ENCODE measurements at places on chromosomes 1 and 21. TPM values are rescaled to one million over a fixed set of nuclear protein-coding genes. Genes with fewer than 3 reads are reported as not detected.
A peak's percentile ranks its signal among the peaks of the same experiment; 100 is the strongest.

DNA sequence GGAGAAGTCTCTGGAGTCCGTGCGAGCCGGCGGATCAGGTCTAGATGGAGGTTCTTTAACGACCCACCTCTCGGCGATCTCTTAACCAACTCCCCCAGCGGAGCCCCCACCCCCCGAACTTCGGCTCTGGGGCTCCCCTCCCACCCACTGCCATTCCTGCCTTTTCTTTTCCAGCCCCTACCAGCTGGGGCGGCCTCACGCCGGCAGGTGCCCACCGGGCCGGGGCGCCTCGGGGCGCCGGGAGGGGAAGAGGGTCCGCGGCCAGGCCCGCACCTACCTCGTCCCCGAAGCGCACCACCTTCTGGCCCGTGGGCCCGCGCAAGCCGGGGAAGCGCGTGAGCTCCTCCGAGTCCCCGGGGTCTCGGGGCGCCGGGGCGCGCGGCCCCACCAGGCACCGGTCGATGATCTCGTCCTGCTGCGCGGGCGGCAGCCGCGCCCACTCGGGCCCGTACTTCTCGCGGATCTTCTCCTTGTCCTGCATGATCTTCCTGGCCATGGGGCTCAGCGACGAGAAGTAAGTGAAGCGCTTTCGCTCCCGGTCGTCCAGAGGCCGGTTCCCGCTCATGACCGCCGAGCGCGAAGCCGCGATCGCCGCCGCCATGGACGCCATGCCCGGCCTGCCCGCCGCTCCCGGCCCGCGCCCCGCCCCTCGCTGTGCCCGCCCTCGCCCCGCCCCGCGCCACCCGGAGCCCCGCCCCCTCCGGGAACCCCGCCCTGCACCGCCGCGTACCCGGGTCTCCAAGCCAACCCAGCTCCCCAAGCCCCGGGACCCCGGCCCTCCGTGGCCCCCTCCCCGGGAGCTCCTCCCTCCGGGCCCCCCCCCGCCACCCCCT, at the start of gene C1orf198:
Gene C1orf198 (minus strand): TSS at position 619 of the 833 bp plus-strand sequence. CDS start 9 bp downstream, at position 610.
- DNase-seq: no peak

Gene FMOD
- not detected for total RNA-seq

DNA sequence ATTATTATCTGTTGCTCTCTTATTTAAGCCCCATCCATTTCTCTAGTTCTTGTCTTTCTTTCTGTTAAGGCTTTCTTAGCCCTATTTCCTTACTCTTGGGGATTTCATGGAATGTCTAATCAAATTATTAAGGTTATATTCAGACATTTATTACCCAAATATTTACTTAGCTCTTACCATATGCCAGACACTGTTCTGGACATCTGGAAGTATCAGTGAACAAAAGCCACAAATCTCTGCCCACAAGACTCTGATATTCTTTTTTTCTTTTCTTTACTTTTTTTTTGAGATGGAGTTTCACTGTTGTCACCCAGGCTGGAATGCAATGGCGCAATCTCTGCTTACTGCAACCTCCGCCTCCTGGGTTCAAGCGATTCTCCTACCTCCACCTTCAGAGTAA, 74.3 kb upstream of the NBL1 start:
- DNase-seq: no peak

GRCh38 chr1:72034827-72035226, 247.5 kb downstream of the NEGR1 start:
- DNase-seq: no peak

- no peak for DNase-seq
These were observed 51.9 kb downstream of the AGPAT3 start for GRCh38 chr21:43916691-43917514.

DNA sequence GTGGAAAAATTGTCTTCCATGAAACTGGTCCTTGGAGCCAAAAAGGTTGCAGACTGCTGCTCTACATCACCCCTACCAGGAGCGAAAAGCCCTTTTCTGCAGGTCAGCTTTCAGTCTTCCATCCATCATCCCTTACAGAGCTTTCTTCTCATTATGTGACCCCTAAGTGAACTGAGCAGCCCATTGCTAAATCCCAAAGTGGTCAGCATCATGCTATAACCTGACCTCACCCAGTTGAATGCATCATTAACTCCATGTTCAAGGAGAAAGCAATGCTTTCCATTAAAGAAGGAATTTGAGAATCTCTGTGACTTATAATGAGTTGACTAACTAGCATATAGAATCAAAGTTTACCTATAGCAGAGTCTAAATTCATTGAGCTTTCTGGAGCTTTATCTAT, 10.4 kb upstream of the IL24 start:
- DNase-seq: peak; percentile 63

DNA sequence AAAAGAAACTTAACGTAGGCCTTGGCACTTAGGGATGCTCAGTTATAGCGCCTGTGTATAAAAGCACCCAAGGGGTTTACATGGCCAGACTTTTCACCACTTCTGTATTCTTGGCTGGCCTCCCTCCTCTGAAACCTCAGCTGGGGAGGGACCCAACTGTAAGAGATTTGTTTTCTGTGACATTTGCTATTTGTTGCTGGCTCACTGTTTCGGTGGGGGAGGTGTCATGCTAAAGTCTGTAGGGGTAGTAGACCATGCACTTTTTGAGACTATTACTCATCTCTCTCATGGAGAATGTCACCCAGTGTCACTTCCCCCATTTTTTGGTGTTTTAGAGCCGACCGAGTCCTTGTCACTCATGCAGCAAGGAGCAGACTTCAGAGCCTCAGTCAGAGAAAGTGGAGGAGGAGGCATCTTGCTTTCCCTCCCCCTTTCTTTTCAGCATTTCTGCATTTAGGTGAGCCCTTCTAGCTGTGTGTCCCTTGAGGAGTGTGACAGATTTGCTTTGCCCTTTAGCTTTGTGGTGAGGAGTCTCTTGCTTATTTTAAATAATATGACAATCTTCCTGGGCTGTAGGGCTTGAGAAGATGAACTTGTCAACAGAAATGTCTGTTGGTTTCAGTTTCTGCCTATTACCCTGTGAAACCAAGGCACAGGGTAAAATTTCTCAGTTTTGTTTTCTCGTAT, 160.1 kb downstream of the FASLG start:
- DNase-seq: no peak

DNA sequence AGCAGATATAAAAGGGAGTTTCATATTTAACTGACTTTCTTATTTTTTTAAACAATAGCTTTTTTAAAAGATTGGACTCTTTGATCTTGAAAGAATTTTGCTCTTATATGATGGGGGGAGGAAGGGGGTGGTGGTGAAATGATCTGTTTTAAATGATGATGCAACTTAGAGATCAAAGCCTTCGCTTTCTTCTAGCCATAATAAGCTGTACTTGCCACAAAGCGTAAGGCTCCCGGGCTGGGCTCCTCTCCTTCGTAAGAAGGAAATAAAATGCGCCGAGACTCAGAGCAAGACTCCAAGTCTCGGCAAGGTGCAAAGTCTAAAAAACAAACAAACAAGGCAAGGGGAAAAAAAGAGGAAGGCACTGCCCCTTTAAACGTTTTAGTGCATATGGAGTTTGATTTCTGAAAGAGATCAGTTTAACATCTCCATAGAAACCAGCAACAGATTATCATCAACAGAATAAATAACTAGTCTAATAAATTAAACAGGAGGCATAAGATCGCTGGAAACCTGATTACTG, 3.3 kb downstream of the CASZ1 start:
- peak; percentile 23 for DNase-seq

DNA sequence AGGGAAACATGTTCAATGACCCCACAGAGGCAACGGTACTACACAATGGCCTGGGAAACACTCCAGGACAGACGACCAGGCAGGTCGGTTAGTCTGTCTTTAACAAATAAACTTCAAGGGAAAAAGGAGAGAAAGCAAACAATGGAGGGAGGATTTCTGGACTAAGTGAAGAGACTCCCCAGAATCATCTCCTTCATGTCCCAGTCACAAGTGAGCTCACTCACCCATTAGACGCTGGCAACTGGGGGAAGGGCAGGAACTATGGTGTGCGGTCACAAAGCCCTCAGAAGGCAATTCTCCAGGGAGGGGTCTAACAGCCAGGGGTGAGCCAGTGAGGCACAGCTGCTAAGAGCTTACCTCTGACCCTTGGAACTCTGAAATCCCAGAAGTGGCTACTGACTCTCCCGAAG, 55.7 kb upstream of the NADK start:
- peak; percentile 84 for DNase-seq

GRCh38 chr1:7667625-7668218, 103.4 kb upstream of the VAMP3 start:
- peak; percentile 50 for DNase-seq

Gene S100A2
- total RNA-seq: 392 TPM

DNA sequence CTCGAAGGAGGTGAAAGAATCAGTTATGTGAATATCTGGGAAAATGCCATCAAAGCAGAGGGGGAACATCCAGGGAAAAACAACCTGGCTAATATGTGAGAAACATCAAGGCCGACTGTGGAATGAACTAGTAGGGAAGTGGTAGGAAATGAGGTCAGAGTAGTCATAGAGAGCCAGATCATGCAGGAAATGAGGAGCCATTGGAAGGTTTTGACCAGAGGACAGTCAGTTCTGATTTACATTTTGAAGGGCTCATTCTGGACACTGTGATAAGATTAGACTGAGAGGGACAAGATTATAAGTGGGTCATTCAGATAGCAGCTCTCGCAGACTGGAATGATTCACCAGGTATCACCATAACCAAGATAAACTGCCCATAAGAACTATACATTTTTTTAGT, 63.7 kb downstream of the SYT14 start:
- DNase-seq: no peak

Gene FH
- 85.8 TPM for total RNA-seq

- DNase-seq: no peak
These were observed 19.3 kb upstream of the TRABD2B start for GRCh38 chr1:48016515-48016914.

Gene TMEM52
- 0.35 TPM for total RNA-seq

DNA sequence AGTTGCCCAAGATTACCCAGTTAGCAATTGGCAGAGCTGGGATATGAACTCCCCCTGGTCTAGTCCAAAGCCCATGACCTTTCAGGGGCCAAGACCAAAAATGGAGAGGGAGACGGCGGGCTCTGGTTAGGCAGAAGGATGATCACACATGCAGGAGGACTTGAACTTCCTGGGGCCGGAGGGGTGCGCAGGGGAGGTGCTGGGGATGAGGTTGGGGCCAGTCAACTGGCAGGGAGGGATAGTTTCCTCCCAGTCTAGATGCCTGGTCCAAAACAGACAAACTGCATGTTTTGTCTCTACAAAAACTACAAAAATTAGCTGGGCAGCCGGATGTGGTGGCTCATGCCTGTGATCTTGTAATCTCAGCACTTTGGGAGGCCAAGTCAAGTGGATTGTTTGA, 78.1 kb downstream of the NKAIN1 start:
- no peak for DNase-seq

- no peak for DNase-seq
These were observed 31.7 kb downstream of the RASSF5 start for GRCh38 chr1:206538901-206539640.

DNA sequence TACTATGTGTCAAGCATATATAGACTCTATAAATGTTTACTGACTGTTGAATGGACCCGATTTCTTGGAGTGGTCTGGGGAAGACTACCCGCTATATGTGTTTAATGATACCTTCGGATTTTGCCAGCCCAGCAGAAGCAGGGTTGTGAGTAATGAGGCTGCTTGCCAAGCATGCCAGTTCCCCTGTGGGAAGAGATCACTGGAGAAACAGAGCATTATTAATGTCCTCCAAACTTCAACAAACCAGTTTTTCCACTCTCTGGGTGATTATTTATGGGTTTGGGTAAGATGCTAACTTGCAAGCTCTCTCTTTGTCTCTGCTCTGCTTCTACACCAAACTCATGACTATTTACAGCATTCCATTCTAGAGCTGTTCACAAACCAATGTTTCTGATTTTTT, 25.1 kb upstream of the PHGDH start:
- peak; percentile 57 for DNase-seq

GRCh38 chr1:97186381-97186780, 464.8 kb downstream of the PTBP2 start:
- DNase-seq: peak; percentile 10

- no peak for DNase-seq
These were observed 8.7 kb upstream of the IRF2BP2 start for GRCh38 chr1:234618737-234619049.

- peak; percentile 37 for DNase-seq
These were observed 76.6 kb downstream of the DMRTB1 start for GRCh38 chr1:53535846-53536245.

- DNase-seq: no peak
These were observed 20.3 kb upstream of the PLCH2 start for GRCh38 chr1:2455757-2456156.

Gene OR2T5
- not detected for total RNA-seq

DNA sequence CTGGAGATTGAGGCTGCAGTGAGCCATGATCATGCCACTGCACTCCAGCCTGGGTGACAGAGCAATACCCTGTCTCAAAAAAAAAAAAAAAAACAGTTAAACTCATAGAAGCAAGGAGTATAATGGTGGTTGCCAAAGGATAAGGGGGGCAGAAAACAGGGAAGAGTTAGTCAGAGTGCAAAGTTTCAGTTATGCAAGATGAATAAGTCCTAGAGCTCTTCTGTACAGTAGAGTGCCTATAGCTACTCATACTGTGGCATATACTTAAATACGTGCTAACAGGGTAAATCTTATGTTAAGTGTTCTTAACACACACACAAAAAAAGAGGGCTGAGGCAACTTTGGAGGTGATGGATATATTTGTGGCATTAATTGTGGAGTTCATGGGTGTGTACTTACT, 75.6 kb upstream of the COA6 start:
- DNase-seq: no peak

DNA sequence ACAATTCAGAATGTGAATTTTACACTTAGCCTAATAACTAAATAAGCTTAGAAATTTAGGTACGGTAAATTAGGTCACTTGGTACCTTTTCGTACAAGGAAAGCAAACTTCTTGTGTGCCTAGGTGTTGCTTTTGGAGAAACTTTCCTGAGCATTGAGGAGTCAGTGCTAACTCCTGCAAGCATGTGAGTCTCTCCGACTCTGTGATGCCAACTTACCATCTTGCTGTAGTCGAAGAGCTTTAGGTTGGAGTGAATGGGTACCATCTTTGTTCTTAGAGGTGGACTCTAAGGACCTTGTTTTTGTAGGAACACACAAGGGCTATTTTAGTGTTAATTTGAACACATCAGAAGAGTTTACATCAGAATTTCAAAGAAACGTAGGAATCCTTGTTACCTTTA, 688.9 kb downstream of the USP25 start:
- no peak for DNase-seq

Data from renal cortical epithelial cell (primary cell).